ENCODE measurements at places on chromosomes 6 and 20.

- no peak for DNase-seq
Measured at GRCh38 chr6:54541541-54541940, 233.3 kb downstream of the TINAG start.

DNA sequence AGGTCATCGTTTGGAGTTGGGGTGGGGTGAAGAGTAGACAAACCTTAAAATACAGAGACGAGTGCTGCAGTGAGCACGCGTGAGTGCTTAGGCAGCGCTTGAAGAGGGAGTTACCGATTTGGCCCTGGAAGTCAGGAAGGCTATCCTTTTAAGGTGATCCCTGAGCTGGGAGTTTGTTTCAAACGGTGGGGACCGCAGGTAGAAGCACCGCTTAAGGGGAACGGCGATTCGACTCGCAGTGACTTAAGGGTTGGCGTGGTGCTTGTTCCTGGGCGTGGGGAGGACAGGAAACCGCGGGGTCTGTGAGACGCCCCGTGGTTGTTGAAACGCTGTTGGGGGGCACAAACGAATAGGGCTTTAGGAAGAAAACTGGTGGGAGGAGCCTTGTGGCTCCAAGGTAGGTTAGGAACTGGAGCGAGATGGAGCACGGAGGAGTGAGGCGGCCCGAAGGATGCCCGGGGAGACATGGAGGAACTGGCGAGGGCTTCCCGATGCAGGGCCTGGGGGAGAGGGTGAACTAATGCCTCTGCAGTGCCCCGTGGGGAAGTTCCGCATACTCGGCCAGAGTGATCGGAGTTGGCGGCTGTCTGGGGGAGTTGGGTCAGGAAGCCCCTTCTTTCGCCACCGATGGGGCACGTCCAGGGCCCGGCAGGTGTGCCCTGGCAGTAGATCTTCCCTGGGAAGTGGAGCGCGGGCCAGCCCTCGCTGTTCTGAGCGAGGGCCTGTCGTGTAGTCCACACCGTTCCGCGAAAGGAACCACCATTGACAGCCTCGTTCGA is 1.3 kb upstream of the CDYL start:
- DNase-seq: no peak

DNA sequence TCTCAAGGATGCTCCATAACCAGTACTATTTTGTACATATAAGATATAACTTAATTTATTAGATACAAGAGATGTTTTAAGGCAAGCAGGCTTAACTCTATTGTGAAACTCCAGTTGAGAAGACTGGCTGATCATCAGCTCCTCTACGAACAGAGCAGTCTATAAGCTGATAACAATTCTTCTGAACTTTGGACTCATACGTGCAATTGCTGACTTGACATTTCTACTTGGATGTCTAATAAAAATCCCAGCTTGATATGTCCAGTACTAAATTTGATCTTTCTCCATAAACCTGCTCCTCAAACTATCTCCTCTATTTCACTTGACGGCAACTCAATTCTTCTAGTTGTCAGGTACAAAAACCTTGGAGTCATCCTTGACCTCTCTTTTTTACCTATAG is 141.9 kb downstream of the HS3ST5 start:
- DNase-seq: no peak

DNA sequence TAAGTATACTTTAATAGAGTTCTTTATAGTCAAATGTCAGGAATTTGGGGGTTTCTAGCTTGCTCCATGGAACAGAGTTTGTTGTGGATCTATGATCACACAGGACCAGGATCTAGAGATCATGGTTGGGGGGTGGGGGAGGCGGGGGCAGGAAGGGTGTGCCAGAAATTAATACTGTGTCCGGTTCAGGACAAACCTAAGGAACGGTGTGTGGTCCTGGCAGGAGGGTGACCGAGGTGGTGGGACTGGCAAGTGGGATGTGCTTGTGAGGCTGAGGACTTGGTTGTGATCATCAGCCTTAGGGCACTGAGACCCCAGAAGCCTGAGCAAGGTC is 27.9 kb downstream of the GSTA3 start:
- no peak for DNase-seq

- DNase-seq: no peak
Measured at GRCh38 chr6:33305052-33305451, 6.3 kb upstream of the RGL2 start.

DNA sequence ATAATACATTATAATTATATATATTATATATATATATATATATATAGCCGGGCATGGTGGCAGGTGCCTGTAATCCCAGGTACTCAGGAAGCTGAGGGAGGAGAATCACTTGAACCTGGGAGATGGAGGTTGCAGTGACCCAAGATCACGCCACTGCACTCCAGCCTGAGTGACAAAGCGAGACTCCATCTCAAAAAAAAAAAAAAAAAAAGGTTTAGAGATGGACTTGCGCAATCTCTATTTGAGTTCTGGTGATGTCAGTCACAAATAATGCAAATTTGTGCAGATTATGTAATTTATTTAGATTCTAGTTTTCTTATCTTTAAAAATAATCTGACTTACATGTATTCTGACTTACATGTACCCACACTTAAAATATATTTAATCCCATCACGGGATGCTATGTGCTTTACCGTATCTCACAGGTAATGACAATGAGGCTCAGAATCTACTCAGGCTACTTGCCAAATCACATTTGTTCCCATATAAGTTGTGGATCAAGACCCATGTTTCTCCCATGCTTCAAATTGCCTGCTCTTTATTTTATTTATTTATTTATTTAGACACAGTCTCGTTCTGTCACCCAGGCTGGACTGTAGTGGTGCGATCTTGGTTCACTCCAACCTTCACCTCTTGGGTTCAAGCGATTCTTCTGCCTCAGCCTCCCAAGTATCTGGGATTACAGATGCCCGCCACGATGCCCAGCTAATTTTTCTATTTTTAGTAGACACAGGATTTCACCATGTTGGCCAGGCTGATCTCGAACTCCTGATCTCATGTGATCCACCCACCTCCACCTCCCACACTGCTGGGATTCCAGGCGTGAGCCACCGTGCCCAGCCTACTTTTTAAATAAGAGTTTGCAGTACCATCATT is 7.6 kb upstream of the UST start:
- DNase-seq: no peak

DNA sequence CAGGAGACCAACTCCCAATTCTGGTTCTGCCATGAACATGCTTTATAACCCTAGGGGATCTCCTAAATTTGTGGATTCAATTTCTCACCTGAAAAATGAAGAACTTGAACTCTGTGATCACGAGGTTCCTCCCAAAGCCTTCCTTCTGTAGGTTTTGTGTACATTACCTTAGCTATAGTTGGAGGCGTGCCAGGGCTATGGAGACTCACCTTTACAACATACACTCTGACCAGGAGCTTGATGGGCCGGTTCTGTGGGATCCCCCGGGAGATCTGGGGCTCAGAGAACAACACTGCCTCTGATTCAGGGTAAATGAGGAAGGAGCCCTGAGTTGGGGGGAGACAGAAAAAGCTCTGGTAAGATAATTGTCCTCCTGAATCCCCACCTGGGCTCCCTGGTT is 34.1 kb downstream of the ERGIC3 start:
- DNase-seq: no peak

GRCh38 chr20:8020314-8021079 is 936 bp upstream of the TMX4 start:
- no peak for DNase-seq

GRCh38 chr6:12577124-12577850 is 139.3 kb upstream of the PHACTR1 start:
- no peak for DNase-seq

GRCh38 chr6:6406715-6407070 is 86.2 kb upstream of the F13A1 start:
- no peak for DNase-seq

DNA sequence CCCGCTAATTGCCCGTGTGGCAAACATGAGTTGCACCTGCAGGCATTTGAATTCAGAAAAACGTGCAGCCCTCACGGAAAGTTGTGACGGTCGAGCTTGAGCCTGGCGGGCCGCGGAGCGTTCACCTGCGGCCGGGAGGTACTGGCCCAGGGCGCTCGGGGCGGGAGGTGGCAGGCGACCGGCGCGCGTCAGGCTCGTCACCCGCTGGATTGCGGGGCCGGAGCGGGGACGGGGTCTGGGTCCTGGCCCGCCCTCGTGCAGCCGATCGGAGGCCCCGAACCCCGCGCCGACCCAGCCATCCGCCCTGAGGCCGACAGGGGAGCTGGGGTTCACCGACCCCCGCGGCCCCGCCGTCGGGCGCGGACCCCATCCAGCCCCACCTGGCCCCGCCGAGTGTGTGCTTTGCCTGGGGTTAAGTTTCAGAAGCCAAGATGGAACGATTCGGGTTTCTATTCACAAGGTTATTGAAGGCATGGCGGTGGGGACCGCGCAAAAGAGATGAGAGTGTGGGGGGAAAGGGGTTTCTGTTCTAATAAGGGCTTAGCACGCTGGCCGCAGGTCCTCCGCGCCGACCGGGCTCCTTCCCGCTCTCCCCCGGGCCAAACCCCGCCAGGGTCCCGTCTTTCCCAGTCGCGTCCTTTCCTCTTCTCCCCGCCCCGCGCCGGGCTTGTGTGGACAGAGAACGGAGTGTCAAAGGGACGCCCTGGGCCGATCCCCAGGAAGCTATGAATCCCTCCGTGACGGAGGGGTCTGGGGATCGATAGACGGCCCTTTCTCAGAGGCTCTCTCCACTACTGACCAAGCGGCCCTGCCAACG is 1.6 kb upstream of the HEY2 start:
- no peak for DNase-seq
